Naive B cell (primary cell): ENCODE measurements at places on chromosomes 2 and 18.

GRCh38 chr2:105454801-105455485 is 56.1 kb upstream of the FHL2 start:
- DNase-seq = peak; percentile 2

GRCh38 chr2:197236816-197237215 is 73.8 kb downstream of the ANKRD44 start:
- no peak for DNase-seq

DNA sequence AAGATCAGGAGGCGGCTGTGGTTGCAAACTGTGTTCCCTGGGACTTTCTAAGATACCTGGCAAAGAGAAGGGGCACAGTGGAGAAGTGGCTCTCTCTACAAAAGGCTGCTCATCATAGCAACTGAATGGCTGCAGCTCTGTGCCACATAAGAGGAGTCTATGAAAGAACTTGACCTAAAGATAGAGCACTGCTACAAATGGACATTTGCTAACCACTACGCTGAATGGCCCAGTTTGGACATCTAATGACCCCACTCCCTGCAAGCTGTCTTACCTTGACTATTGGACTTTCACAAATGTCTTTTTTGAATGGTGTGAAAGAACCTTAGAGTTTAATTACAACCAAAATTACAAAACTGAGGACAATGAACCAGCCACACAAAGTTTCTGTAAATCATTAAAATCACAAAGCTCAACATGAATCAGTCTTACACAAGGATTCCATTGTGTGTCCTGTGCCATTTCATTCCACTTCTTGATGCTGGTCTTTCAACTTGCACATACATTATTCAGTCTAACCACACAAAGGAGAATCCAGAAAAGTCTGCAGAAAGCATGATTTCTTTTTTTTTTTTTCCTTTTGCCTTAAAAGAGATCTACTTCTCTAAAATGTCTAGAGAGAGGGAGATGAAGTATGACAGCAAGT is 154.0 kb downstream of the LAMA1 start:
- no peak for DNase-seq

- no peak for DNase-seq
Measured at GRCh38 chr2:145184741-145185651, 665.1 kb upstream of the ZEB2 start.

DNA sequence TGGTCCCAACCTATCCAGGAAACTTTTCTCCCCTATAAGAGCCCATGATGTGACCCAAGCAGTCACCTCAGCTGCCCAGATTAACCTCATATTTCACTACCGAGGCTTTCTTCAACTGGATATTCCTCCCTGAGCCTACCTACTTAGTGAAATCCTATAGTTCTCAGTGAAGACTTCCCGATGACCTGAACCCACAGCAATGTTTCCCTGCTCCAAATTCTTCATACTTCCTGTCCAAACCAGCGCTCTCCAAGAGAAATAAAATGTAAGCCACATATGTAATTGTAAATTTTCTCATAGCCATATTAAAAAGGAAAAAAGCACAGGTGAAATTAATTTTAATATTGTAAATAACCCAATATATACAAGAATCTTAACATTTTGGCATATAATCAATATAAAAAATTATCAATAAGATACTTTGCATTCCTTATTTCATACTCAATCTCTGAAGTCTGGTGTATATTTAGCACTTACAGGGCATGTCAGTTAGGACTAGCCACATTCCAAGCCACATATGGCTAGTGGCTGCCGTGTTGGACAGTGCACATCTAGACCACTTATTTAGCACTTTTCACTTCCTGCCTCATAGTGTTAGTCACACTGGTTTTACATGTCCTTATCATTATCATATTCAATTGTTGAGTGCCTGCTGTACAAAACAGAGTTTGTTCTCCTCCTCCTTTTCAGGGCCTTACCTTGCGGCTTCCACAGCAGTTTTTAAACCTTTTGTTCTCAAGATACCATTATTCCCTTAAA is 1.9 kb upstream of the STAT4 start:
- no peak for DNase-seq

GRCh38 chr2:237955640-237956401 is 11.0 kb upstream of the UBE2F start:
- no peak for DNase-seq

- DNase-seq = no peak
Measured at GRCh38 chr2:15963977-15964670, 23.8 kb downstream of the MYCN start.

DNA sequence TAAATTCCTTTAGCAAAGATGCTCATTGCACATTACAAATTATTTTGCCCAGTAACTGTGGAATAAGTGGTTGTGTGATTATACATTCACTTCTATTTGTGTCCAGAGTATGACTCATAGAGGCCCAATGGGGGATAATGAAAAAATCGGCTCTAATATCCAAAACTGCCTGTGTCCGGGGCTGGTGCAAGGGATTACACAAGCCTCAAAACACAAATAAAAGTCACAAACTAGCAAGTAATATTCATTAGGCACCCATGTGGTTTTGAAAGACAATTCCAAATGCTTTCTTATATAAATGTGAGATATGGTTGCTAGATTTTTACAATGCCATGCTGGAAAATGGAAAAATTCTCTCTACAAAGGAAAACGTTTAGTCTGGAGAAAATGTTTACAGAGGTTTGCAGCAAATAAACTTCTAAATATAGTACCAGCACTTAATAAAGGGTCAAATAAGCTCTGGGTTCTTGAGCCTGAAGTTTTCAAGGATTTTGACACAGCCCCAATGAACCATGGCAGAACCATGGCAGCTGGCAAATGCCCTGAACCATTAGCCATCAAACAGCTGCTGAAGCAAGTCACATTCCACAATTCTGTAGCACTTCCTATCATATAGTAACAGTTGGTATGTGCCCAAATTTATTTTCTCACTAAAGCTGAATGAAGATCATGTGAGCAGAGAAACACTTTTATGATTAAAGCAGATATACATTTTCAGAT is 40.5 kb downstream of the IRS1 start:
- DNase-seq = no peak

DNA sequence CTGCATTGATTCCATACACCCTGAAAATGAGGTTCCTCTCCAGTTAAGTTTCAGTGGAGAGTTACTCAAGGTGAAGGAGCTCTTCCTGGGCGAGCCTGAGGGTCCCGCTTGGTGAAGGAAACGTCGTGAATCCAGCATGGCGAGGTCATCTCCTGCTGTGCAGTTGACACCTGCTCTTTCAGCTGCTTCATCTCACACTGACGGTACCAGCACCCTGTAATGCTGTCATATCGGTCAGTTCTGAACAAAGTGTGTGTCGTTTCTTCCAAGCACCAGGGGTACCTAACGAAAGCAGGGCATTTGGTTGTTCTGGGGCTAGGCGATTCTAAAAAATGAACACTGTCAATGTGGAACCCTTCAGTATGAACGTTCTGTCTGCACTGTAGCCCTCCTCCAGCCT is 52.6 kb downstream of the ITGB1BP1 start:
- no peak for DNase-seq
